ENCODE measurements at places on chromosomes 12 and 14.

- DNase-seq: no peak
Measured at GRCh38 chr14:74573421-74574089, 38.5 kb downstream of the LTBP2 start.

- no peak for DNase-seq
Measured at GRCh38 chr14:94992046-94992445, 165.3 kb downstream of the DICER1 start.

GRCh38 chr12:103751171-103751570 lies 89.9 kb downstream of the NT5DC3 start:
- no peak for DNase-seq

GRCh38 chr12:125890971-125891370 lies 825.7 kb downstream of the AACS start:
- DNase-seq: no peak

GRCh38 chr14:50013198-50013918 lies 103.0 kb downstream of the VCPKMT start:
- no peak for DNase-seq

- no peak for DNase-seq
Measured at GRCh38 chr14:81221579-81222102, 882 bp upstream of the GTF2A1 start.

GRCh38 chr12:52891044-52891443 lies 13.8 kb downstream of the KRT8 start:
- no peak for DNase-seq

GRCh38 chr14:38207736-38208617 lies at the start of gene SSTR1:
TSS of gene SSTR1 (plus strand) at chr14:38207904. CDS start at chr14:38209390, 1,486 bp downstream.
- no peak for DNase-seq

- no peak for DNase-seq
Measured at GRCh38 chr12:2387103-2387834, 334.5 kb downstream of the CACNA1C start.

DNA sequence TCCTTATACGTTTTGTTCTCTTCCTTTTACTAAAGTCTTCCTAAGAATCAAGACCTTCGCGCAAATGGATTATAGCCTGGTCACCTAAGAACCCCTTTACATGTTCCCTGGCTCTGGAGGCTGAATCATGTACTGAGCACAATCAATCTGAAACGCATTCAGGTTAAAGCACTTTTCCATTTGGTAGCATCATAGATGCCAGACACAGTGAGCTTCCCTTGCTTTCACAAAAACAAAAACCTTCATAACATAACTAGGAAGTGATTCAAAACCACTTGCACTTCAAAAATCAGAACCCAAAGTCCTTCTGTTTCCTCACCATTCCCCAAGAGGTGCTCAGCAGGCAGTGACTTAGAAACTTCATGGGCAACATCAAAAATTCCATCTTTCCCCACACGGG lies 105.4 kb downstream of the CRACR2A start:
- DNase-seq: no peak

- DNase-seq: peak; percentile 48
Measured at GRCh38 chr12:57476162-57476992, 3.3 kb downstream of the ARHGAP9 start.

DNA sequence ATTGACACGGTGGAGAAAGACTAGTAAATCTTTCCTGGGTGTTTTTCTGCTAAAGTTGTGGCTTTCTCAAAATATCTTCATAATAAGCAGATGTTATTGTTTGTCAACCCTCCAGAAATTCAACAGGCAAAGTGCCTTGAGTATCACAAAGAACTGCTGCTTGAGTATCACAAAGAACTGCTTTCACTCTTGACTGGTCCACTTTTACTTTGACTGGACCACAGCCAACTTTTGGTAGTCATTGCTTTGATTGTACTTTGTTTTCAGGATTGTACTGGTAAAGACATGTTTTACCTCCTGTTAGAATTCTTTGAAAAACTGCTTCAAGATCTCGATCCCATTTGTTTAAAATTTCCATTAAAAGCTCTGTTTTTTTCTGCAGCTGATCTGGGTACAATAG lies 62.6 kb downstream of the PDZRN4 start:
- DNase-seq: no peak

DNA sequence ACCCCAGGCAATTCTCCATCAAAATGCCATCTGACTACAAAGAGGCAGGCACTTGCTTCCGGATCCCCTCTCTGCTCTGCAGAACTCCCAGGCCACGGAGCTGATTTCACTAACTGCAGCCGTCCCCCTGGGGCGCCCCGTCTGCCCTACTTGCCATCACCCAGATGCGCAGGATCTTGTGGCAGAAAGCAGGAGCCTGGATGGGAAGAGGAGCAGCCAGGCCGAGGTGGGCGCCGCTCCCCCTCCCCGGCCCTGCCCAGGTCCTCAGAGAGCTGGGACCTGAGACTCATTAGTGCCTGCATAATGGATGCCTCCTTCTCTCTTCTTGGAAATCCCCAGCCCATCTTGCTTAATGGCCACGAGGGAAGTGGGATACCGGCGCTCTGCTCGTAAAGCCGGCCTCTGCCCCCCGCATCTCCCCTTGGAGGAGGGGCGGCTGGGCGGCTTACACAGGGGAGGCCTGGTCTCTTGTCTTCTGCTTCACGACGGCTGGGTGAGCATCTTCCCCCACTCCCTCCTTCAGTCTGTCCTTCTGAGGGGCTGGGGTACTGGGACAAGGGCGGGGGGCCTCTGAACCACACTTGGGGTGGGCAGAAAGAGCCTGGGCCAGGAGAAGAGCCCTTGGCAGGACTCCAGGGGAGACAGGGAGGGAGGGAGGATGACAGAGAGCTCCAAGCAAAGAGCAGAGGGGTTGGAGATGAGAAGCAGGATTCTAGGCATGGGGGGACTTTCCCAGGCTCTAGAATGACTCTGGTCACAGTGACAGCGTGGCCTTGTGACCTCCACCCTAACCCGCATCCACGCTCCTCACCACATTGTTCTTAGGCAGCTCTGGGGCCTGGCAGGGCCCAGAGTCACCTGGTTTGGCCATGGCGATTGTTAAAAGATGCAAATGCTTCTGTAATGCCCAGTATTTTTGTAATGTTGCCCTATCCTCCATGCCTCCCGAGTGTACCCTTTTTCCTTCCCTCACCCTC lies 19.4 kb upstream of the EML1 start:
- DNase-seq: no peak

DNA sequence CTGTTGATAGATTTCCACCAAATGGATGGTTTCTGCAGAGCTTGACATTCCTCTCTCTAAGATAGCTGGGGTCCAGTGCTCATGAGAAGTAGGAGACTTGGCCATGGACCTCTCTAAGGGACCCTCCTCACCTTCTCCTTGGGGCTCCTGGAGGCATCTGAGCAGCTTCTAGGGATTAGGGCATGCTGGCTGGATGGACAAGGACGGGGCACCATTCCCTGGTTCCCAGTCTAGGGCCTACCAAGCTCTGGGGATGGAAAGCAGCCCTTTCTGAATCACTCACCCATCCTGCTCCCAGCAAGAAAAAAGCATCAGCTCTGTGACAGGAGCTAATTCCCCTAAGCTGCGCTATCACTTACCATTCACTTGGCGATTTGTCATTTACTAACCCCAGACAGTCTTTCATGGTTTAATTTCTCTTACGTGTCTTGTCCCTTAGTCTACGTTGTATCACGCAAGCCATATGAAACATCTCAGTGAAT lies 39.5 kb downstream of the VWF start:
- DNase-seq: no peak

GRCh38 chr12:27937768-27938167 lies 34.8 kb downstream of the PTHLH start:
- DNase-seq: no peak

- DNase-seq: no peak
Measured at GRCh38 chr12:117147639-117148038, 42.6 kb downstream of the FBXO21 start.

- no peak for DNase-seq
Measured at GRCh38 chr14:105283028-105283427, 17.8 kb downstream of the BRF1 start.

- DNase-seq: no peak
Measured at GRCh38 chr14:71267007-71267513, 359.8 kb downstream of the PCNX1 start.

DNA sequence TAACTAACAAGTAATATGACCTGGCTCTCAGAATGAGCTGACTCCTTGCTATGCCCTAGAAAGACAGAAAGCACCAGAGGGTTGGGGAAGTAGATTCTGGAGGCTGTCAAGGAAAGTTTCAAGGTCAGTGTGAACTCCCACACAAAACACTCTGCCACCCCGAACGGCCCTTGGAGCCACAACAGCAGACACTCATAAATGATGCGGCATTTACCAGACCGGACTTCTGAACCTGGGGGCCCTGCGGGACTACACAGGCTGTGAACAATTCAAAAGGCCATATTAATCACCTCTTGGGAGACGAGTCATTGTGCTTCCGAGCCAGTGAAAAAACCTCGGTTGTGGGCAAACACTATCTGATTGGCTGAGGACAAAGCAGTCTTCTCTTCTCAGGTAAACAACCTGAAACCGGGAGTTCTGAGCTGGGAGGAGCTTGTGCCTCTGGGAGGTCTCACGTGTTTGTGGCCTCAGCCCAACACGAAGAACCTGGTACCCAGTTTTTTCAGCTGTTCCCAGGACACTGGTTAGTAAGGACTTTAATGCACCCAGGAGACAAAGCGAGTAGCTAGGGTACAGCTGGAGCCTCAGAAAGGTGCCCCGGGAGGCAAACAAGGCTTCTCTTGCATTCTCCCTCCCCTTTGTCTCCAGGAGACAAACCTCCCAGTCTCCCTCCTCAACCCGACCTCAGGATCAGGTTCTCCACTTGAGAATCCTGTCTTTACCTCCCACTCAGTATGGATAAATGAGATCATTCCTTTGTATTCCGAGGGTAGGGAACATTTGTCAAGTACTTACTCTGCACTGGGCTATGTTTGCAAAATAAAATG lies 35.3 kb downstream of the VWF start:
- no peak for DNase-seq

GRCh38 chr14:29353513-29353912 lies 574.1 kb downstream of the PRKD1 start:
- DNase-seq: no peak

DNA sequence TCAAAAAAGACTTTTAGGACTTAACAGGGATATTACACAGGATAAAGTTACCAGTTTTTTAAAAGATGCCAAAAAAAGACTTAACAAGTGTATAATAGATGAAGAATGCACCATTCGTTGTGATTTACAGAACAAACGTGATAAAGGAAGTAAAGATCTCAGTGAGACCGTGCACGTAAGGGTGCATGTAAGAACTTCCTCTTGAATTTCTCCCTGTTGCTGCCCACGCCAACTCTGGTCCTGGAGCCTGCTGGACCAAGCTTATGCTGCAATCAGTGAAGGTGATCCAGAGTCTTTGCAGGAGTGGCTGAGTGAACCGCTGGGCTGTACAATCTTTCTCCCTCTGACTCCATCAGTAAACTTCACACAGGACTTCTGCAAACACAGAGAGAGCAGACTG lies 593.7 kb downstream of the TMEM121 start:
- DNase-seq: no peak

DNA sequence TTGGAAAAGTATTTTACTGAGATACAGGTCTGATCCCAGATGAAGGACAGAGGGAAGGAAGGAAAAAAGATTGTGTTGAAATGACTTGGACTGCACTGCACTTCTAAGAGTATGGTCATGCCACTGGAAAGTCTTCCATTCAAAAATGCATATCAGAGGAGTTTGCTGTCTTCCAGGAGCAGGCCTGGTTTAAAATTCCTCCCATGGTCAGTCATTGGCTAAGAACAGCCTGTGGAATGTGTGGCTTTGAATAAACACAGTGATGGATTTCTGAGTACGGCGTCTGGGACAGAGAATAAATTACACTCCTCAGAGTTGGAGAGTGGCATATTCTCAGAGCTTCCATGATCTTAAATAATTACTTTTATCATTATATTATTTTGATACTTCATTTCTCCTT lies 245.8 kb upstream of the PDZRN4 start:
- no peak for DNase-seq

GRCh38 chr12:119528241-119528640 lies 65.3 kb upstream of the TMEM233 start:
- no peak for DNase-seq

- DNase-seq: no peak
Measured at GRCh38 chr12:124461851-124462623, 105.4 kb downstream of the NCOR2 start.

GRCh38 chr12:91194500-91194899 lies 11.9 kb upstream of the DCN start:
- no peak for DNase-seq

DNA sequence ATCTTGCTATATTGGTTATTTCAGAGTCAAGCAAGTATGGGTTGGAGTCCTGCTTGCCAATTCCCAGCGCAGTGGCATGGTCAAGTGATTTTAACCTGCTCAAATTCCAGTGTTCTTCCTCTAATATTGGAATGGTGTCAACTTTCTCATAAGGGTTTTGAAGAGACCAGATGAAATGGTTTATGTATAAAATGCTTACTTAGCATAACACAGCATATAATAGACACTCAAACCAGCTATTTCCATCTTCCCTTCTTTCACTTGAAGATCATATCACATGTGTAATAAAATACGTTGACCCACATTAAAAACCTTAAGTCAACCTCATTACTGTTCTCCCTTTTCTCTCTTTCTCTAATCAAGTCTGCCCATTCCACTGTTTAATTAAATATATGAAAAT lies 144.0 kb downstream of the NAV3 start:
- no peak for DNase-seq

DNA sequence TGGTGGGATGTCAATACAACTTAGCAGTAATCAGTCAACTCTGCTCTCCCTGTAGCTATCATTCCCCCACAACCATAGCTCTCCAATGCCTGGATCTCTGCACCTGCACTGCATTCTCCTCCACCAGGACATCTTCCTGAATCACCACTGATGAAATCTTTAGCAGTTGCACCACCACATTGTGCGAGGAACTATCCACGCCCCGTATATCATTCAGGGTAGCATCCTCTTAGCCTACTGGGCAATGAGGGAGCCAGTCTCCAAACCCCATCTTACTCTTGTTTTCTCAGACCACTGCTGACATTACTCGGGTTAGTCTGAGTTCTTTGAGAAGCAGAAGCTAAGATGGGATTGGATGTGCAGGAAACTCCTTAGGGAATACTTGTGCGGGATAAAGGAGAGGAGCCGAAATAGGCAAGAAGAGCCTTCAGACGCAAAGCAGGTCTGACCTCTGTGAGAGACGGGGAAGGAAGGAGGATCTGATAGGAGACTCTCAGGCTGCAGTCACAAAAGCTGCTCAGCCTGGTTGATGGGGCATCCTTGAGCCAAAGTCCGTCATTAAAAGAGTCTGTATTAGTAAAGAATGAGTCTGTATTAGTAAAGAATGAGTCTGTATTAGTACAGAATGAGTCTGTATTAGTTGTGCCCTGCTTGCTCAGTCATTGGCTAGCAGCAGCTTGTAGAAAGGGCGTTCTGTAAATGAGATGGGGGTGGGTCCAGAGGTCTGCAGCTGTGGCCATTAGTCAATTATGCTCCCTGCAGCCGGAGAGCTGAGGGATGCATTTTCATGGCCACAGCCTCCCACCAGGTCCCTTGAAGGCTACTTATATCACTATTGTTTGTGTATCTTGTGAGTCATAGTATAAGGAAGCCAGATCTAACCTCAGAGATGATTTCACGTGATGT lies 49.6 kb upstream of the RASSF3 start:
- no peak for DNase-seq
